Peyer's patch (tissue), 4 donors: ENCODE measurements at places on chromosomes 1 and 21.

GRCh38 chr1:31763671-31764311 is 349 bp downstream of the ADGRB2 start:
- H3K4me1 ChIP-seq = peaks cover 8% of the 10 kb centered on the region
- no peak for DNase-seq
- H3K27ac ChIP-seq = no peak overlapping the region

DNA sequence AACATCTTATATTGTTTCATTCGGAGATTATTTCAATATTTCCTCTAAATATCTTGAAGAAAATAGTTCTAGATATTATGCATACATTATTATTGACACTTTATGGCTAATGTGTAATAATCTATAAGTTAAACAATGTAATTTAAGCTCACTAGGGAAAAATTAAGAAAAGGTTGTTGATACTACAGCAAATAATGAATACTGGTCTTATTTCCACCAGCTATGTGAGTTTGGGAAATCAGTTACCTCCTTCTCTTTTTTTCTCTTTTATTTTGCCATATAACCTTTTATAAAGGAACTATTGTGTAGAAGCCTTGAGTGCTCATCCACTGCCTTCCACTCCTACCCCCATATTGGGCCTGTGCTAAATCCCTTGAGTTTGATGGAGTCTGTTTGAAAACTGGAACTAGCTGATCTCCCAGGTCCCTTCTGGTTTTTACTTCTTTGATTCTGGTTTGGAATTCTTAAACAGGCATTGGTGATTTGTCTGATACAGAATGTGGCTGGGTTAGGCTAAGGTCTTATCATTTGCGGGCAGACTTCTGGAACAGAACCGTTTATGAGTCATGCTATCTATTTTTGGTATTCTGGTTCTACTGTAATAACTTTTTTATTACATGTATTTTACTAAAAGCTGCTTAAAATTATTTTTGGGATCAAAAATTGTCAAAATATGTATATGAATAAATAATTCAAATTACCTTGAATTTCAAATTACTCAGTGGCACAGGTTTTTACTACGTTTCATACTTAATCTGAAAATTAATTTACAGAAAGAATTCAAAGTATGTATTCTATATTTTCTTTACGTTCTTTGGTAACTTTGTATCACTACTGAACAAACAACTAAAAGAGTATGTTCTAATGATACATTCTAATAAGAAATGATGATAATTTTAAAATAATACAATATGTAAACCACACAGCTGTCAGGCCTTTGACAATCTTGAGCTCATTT is 5.0 kb upstream of the CDC14A start:
- no peak overlapping the region for H3K27ac ChIP-seq
- H3K27me3 ChIP-seq = no peaks in the 10 kb centered on the region
- no peaks in the 10 kb centered on the region for H3K4me1 ChIP-seq
- no peaks in the 10 kb centered on the region for H3K36me3 ChIP-seq
- no peak for DNase-seq

GRCh38 chr1:242602001-242602400 is 77.5 kb upstream of the PLD5 start:
- H3K27me3 ChIP-seq = no peaks in the 10 kb centered on the region
- H3K4me3 ChIP-seq = no peak overlapping the region
- no peak overlapping the region for H3K27ac ChIP-seq
- H3K4me1 ChIP-seq = no peaks in the 10 kb centered on the region

- no peak overlapping the region for H3K27ac ChIP-seq
- H3K4me1 ChIP-seq = no peaks in the 10 kb centered on the region
- H3K4me3 ChIP-seq = no peak overlapping the region
- no peak for DNase-seq
- H3K27me3 ChIP-seq = no peaks in the 10 kb centered on the region
Measured at GRCh38 chr1:43441166-43441893, 12.4 kb downstream of the HYI start.

DNA sequence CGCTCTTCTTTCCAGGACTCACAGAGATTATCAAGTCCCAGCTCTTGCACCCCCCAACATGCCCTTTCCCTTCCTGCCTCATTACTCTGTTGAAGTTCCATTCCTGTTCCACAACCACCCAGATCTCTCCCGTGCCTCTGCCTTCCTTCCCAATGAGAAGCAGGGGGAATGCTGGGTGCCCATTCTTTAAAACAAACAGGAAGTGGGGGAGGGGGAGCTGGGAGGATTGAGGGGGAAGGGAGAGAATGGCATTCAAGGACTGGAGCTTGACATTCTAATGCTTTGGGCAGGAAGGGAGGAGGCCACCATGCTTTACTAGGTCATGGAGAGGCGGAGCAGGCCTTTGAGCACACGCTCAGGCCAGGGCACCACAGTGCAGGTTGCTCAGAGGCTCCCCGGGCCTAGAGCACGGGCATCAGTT is 150.3 kb upstream of the IRF2BP2 start:
- no peaks in the 10 kb centered on the region for H3K36me3 ChIP-seq
- no peak overlapping the region for H3K27ac ChIP-seq
- H3K4me1 ChIP-seq = no peaks in the 10 kb centered on the region
- H3K27me3 ChIP-seq = no peaks in the 10 kb centered on the region
- no peak overlapping the region for H3K4me3 ChIP-seq

DNA sequence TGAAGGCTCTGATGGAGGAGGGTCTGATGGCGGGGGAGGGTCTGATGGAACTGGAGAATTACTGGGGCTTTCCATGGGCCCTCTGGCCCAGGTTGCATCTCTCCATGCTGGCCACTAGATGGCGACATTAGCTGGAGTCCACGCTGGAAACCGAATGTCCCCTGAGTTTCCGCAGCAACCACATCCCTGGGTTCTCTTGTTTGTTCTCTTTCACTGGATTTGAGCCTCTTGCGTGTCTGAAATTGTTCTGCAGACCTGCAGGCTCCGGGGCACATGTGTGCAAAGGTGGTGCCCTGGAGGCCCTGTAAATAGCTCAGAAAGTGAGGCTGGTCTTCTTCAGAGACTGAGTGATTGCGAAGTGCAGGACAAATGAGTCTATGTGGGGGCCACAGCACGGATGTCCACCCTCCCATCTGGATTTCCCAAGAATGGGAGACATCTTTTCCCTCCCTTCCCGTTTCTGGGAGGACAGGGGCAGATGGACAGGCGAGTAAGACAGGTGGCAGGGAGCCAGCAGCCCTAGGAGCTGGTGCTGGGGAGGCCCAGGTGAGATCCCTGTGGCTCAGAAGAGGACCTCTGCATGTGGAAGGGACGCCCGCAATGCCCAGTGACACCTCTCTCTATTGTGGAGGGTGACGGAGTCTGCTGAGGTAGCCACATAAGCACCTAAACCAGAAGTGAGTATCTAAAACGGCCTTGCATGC is 73.2 kb upstream of the ABCG1 start:
- DNase-seq = peak; percentile 35
- H3K4me1 ChIP-seq = no peaks in the 10 kb centered on the region
- H3K4me3 ChIP-seq = no peak overlapping the region
- H3K27me3 ChIP-seq = no peaks in the 10 kb centered on the region

DNA sequence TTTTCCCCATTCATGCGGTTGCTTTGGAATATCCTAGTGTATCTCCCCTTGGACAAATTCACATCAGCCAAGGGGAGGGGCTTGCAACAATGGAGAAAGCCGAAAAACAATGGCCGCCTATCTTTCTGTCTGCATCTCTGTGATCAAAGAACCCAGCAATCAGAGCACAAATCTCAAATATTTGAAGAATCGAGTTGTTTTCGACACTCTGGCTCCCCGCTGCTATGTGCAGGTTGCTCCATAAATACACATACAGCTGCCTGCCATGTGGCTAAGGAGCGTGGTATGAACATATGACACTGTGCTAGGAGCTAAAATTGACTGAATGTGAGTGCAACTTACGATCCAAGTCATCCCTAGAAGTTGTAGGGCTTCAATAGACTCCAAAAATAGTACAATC is 8.5 kb downstream of the CFHR4 start:
- H3K4me3 ChIP-seq = no peak overlapping the region
- no peaks in the 10 kb centered on the region for H3K36me3 ChIP-seq
- no peaks in the 10 kb centered on the region for H3K4me1 ChIP-seq

- H3K4me1 ChIP-seq = no peaks in the 10 kb centered on the region
- no peak overlapping the region for H3K27ac ChIP-seq
Measured at GRCh38 chr21:44253832-44254710, 7.6 kb downstream of the DNMT3L start.

GRCh38 chr1:12556368-12556930 is 61.6 kb downstream of the DHRS3 start:
- no peaks in the 10 kb centered on the region for H3K27me3 ChIP-seq
- no peak overlapping the region for H3K4me3 ChIP-seq
- no peak for DNase-seq
- no peaks in the 10 kb centered on the region for H3K4me1 ChIP-seq

GRCh38 chr1:89065079-89065868 is at the start of gene GBP1:
TSS of gene GBP1 (minus strand) at chr1:89065208. CDS start at chr1:89063234, 1,974 bp downstream.
- peak within 1 kb of the TSS; percentile 82 for H3K27ac ChIP-seq
- peaks cover 3% of the 10 kb centered on the region for H3K36me3 ChIP-seq
- peak within 1 kb of the TSS; percentile 45 for H3K4me3 ChIP-seq
- no peaks in the 10 kb centered on the region for H3K4me1 ChIP-seq
- DNase-seq = no peak

DNA sequence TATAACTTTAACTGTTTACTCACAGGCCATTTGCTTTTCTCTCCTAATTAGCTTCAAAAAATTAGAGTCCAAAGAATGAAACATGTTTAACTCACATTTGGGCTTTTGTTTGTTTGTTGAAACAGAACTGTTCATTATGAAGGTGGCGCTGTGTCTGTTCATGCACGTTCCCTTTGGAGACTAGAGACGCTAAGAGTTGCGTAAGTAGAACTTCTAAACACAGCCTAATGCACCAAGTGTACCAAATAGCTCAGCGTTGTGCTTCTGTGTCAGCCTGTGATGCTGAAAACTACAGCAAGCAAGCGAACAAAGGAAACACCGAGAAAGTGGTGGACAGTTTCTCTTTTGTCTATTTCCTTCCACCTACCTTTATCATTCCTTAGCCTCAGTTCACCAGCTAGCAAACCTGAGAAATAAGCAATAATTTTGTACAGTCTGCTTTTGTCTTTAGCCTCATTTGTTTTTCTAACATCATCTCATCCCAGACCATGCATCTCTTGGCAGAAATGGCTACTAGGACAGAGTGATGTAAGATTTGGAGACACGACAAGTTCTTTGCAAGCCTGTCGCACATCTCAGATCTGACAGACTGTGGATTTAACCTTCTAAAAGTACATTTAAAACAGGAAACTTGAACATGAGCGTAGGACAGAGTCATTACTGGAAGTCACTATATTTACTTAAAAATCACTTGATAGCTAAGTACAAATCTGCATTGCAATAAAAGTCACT is 375.1 kb downstream of the RYR2 start:
- H3K27ac ChIP-seq = no peak overlapping the region
- no peak for DNase-seq
- H3K4me3 ChIP-seq = no peak overlapping the region

DNA sequence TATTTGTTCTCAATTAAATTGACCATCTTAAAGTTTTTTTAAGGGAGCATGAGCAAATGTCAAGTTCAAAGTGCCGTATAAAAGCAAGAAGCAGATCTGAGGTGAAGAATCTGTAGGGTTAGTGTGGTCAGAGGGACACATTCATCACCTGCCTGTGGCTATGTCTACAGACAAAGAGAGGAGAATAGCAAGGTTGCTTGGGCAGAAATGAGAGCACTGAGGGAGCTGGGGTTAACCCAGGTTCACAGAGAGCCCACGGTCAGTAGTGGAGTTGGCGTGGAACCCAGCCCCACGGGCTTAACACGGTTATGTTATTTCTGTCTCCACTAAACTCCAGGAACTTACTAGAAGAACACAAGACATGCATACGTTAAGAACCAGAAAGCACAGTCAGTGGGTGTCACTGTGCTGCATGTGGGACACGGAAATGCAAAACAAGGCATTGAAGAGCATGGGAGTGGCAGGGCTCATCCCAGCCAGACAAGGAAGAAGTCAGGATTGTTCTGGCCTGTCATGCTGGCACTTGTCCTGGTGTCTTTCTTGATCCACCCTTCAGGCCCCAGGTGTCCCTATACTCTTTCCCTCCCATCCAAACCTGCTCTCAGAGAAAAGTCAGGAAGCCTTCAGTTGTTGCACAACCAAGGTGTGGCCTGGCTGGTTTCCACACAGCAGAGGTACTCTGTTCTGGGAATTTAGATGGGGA is 95.5 kb upstream of the IVNS1ABP start:
- H3K4me1 ChIP-seq = no peaks in the 10 kb centered on the region
- H3K36me3 ChIP-seq = no peaks in the 10 kb centered on the region
- H3K27me3 ChIP-seq = no peaks in the 10 kb centered on the region
- no peak overlapping the region for H3K27ac ChIP-seq

- H3K36me3 ChIP-seq = no peaks in the 10 kb centered on the region
- no peaks in the 10 kb centered on the region for H3K27me3 ChIP-seq
- H3K27ac ChIP-seq = no peak overlapping the region
Measured at GRCh38 chr1:39360731-39361130, 130.7 kb upstream of the BMP8A start.

DNA sequence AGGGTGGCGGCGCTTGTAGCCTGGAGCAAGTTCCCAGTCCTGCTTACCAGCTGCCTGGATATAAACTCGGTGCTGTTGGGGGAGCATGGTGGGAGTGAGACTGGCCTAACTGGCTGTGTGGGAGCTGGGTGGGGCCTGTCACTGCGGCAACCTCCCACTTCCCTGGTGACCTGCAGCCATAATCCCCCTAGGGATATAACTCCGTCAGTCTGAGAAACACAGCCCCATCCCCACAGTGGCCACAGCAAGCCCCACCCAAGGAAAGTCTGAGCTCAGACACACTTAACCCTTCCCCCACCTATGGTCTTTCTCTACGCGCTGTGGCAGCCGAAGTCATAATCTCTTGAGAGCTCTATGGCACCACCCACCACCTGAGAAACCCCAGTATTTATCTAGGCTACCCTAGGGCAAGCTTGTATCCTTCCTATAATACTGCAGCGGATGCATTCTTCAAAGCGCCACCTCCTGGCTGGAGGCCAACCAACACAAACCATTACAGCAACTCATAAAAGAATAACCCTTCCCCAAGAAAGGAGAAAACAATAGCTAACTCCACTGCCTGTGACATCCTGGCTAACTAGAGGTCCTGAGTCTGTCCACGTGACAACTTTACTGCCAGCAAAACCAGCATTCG is 57.4 kb downstream of the ZNF648 start:
- H3K27me3 ChIP-seq = no peaks in the 10 kb centered on the region
- no peak for DNase-seq
- H3K27ac ChIP-seq = no peak overlapping the region
- H3K4me3 ChIP-seq = no peak overlapping the region
- no peaks in the 10 kb centered on the region for H3K4me1 ChIP-seq

DNA sequence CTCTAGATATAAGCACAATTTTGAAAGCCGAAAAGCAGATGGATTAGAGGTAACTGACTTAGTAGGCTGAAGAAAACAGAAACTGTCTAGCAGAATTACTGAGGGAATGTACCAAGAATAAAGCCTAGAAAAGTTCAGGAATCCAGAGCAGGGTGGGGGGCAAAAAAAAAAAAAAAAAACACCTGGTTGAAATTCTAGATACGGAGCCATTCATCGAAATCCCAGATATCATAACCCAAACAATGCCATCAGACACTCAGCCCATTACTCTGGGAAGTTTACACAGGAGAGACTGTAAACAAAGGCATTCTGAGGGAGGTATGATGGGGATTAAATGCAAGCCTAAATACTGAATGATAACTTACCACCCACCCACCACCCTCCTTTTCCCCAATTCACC is 45.6 kb downstream of the ENAH start:
- no peaks in the 10 kb centered on the region for H3K36me3 ChIP-seq
- no peaks in the 10 kb centered on the region for H3K27me3 ChIP-seq
- no peak overlapping the region for H3K4me3 ChIP-seq
- H3K27ac ChIP-seq = no peak overlapping the region
- no peaks in the 10 kb centered on the region for H3K4me1 ChIP-seq
- no peak for DNase-seq
